Hippocampal formation (tissue), 2 donors: ENCODE measurements at places on chromosomes 5 and 9.

- DNase-seq, result no peak
Measured at GRCh38 chr5:176608142-176608705, 1.7 kb downstream of the GPRIN1 start.

- no peak for DNase-seq
Measured at GRCh38 chr9:92706218-92706940, 36.4 kb upstream of the IPPK start.

- no peak for DNase-seq
Measured at GRCh38 chr5:96113170-96113939, 151.7 kb upstream of the ELL2 start.

- DNase-seq, result no peak
Measured at GRCh38 chr5:66329078-66329477, 185.0 kb downstream of the SREK1 start.

DNA sequence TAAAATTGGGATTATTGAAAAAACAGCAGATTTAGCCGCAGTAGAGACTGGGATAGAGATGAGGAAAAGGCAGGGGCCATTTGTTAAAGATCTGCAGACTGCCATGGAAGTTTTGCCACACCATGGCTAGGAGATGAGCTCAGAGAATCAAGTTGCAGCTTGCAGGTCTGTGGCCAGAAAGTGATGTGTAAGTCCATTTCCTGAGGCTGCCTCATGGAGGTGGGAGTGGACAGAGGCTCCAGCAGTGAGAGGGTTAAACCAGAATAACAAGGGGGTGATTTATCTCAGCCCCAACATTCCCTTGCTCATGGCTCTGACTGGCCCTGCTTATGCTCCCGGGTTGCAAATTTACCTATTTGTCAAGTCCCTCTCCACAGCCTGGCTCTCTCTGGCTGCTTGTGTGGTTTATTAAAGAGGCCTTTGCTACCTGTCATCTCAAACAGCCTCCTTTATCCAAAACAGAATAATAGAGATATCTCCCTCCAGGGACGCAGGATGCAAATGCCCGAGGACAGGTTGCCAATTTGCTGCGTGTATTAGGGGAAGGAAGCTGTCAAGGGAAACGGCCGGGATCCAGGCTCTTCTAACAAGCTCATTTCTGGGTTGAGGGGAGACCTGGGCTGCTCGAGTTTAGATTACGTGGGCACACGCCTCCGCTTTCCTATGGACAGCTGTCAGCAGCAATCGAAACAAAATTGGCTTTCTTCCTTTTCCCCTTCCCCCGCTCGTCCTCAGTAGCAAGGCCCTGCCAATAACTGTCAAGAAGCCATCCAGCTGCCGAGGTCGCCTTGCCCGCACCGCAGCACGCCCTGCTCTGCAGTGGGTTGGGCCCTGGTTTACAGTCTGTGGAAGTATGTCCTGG lies 72.8 kb upstream of the PITX1 start:
- DNase-seq, result no peak

DNA sequence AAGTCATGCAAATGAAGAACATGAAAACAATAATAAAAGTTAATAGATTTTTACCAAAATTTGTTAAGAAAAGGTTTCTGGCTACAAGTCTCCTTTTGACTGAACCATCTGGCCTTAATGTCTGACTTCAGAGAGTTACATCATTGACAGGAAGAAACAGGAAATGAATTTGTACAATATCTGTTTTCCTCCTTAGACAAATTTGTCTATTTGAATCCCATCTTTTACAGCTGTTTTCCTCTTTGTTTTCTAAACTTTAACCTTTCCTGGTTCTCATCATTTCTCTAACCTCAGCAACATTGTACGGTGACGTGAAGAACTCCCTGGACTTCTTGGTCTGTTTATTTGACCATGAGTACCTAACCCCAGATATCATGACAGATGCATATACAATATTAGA lies 567.5 kb upstream of the RIOK2 start:
- DNase-seq, result no peak
